ENCODE measurements at places on chromosomes 12 and 14.
A peak's percentile ranks its signal among the peaks of the same experiment; 100 is the strongest.

DNA sequence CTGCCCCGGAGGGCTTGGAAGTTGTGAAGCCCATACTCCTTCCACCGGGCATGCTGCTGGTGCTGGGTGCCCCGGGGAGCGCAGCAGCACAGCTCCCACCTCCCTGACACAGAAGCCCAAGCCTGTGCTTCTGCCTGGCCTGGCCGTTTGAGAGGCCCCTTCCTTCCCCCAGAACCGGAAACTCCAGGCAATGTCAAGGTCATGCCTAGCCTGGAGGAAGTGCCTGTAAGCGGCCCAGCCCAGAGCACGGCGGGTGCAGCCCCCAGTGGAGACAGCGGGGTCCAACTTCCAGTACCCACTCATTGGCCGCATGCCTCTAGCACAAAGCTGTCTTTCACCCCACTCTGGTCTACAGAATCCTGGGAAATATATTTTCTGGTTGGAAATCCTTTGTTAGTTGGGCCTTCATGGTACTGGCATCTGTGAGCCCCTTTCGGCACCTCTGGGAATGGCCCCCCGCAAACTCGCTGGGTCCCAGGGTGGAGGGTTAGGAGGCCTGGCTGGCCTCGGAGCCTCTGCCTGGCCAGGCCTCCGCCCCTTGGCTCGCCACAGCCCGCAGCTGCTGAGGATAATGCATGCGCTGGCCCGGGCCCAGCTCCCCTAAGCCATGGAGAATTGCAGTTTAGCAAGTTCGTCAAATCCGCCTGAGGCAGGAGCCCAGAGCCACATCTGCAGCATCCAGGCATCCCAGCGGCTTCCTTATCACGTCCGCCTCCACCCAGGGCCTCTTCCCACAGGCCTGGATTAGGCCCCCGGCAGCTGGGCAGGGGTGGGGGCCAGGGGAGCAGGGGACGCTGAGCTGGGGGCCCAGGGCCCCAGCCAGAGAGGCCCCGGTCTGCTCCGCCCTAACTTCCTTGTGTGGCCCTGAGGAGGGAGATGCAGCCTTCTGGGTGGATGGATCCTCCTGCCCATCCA, 48.9 kb upstream of the DLK1 start:
- DNase-seq, result peak; percentile 32

- no peak for DNase-seq
Observed at GRCh38 chr12:50166799-50167048, 445 bp downstream of the CERS5 start.

- no peak for DNase-seq
Observed at GRCh38 chr12:106150555-106150954, 11.8 kb upstream of the NUAK1 start.

- peak; percentile 57 for DNase-seq
Observed at GRCh38 chr12:89333564-89334252, 18.6 kb downstream of the DUSP6 start.

DNA sequence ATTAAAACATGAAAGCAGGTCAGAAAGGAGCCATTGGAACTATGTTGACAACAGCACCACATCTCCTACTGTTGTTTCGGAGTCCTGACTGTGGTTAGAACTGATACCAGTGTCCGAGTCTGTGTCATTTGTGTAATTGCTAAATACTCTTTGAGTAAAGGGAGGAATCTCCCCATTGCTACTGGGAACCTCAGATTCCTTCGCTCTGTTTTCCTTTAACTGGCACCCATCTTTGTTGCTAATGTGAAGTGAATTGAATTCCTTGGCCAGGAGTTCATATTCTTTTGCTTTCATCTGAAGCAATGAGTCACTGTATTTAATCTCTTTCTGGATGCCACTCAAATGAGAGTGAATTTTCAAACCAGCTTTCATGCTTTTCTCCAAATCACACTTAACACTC, 31.5 kb downstream of the RASSF9 start:
- DNase-seq, result no peak

DNA sequence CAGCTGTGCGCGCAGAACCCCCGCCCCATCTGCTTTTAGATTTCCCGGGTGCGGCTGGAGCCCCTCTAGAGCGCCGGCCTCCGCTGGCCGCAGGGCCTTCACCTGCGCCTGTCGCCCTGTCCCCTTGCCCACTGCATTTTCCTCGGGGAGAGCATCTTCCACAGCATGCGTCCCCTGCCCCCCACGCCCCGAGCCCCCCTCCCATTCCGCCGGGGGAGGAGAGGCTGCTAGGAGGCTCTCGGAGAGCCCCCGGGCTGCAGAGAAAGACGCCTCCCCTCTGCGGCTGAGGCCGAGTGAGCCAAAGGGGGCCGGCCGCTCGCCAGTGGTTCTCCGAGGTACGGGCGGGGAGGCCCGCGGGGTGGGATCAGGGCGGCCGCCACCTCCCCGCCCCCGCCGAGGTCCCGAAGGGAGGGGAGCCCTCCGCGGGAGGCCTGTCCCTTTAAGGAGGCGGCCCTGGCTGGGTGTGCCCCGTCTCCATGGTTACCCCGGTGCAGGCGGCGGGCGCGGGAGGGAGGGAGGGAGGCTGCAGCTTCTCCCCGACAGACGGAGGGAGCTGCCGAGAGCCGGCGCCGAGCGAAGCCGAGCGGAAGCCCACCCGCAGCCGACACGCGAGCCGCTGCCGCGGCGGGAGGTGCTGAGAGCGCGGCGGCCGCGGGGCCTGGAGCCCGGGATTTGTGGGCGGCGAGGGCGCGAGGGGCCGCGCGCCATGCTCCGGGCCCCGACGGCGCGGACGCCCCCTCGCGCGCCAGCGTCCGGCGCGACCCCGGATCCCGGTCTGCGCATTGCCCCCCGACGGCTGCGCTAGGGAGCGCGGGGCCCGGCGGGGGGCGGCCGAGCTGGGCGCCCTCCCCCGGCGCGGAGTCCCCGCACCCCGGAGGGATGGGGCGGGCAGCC, at the start of gene KCNH3:
KCNH3 (plus strand) TSS at position 521 of the 894 bp plus-strand sequence. CDS start 387 bp downstream, outside the sequence.
- DNase-seq, result peak; percentile 93

GRCh38 chr12:6067152-6067916, 57.1 kb downstream of the VWF start:
- DNase-seq, result no peak

GRCh38 chr12:82047446-82047845, 288.3 kb upstream of the PPFIA2 start:
- no peak for DNase-seq

DNA sequence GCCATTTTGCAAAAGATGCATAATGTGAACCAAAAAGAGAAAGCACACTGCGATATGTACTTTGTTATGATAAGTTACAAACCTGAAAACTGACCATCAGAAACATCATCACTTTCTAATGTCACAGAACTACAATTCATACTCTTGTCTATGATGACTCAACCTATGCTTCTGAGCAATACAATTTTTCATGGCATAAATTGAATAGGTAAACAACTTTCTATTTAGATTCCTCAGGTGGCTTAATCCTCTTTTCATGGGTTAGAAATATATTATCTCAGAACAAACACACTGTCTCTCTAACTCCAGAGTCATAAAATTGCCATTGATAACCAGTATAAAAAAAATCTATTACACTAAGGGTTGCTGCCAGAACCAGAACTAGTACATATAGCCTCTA, 1715.0 kb upstream of the FLRT2 start:
- no peak for DNase-seq

Measured in CD4-positive, alpha-beta T cell treated with Interleukin-15 for 1 hour (primary cell).